SJCRH30 (cell line): ENCODE measurements at places on chromosomes 2 and 18.

DNA sequence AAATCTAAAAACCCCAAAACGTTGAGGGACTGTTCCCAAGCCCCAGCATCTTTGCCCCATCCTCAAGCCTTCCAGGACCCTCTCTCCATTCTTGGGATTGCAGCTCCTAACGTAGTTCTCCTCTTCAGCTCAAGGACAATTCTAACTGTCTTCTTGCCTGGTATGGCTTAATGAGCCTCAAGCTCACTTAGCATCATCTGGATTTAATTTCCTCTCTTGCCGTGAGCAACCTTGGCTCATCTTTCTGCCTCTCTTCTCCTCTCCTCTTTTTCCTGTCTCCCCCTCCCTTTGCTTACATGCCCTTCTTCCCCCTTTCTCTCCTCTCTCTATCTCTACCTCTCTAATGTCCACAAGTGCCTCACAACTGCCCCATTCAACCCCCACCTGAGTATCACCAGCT, 44.2 kb downstream of the TACR1 start:
- no peak for DNase-seq

DNA sequence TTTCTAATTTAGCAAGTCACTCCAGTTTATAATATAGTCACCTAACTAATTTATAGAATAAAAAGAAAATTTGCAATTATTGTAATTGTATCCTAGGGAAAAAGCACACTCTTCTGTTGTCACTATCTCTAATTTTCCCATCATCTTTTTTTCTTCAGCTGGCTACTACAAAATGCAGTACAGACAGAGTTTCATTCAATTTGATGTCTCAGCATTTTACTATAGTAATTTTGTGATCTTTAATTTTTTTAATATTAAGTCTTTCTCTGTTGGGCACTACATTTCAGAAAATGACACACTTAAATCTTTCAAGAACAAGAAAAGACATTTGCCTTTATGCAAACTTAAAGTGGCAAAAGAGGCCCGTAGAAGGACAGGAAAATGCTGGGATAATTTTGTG, 118.0 kb downstream of the LRRTM4 start:
- no peak for DNase-seq

- DNase-seq, result no peak
Observed at GRCh38 chr18:41513438-41513837, 441.6 kb upstream of the PIK3C3 start.

GRCh38 chr2:148917431-148917830, 42.4 kb downstream of the KIF5C start:
- no peak for DNase-seq

- peak; percentile 28 for DNase-seq
Observed at GRCh38 chr2:66084948-66085590, 349.9 kb upstream of the MEIS1 start.

- DNase-seq, result peak; percentile 72
Observed at GRCh38 chr2:27715318-27716210, 51.9 kb downstream of the SLC4A1AP start.

DNA sequence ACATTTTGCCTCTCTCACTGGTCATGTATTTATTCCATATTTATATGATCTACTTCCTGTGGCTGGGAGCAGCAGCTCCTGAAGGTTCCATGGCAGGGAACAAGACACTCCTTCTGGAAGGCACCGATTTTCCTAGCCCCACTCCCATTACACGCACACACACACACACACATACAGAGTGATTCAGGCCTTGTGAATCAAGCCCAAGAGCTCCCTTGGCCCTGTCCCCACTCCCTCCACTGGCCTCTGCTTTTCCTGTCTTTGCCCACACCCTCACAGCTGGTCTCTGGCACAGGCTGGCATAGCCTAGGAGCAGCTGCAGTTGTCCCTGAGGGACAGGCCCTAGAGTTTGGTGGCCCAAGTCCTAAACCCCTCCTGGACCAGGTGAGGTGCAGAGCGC, 201.7 kb downstream of the NAPG start:
- DNase-seq, result no peak

GRCh38 chr2:157269922-157270321, 12.4 kb downstream of the GALNT5 start:
- DNase-seq, result no peak

GRCh38 chr2:240170354-240170735, 29.9 kb upstream of the OTOS start:
- DNase-seq, result peak; percentile 85

DNA sequence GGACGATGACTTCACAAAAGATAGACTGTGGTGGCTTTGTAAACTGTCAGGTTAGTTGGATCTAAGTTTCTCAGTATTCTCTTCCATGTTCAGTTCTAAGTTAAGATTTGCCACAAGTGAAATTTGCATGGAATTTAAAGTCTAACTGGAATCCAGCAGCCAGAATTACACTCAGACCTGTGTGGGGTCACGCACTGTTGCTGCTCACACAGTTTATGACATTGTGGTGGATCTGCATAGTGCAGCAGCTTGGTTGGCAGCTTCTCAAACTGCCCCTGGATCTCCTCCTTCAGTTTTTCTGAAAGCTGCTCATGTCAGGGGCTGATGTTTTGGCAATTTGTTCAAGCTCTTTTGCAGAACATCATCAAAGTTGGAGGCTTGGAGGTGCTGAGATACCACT, 228.1 kb upstream of the KCNJ3 start:
- DNase-seq, result no peak

- no peak for DNase-seq
Observed at GRCh38 chr18:62347089-62347506, 22.0 kb downstream of the TNFRSF11A start.

GRCh38 chr2:99651930-99652670, 162.3 kb upstream of the REV1 start:
- no peak for DNase-seq

- DNase-seq, result no peak
Observed at GRCh38 chr2:198347349-198347748, 543.0 kb downstream of the PLCL1 start.

DNA sequence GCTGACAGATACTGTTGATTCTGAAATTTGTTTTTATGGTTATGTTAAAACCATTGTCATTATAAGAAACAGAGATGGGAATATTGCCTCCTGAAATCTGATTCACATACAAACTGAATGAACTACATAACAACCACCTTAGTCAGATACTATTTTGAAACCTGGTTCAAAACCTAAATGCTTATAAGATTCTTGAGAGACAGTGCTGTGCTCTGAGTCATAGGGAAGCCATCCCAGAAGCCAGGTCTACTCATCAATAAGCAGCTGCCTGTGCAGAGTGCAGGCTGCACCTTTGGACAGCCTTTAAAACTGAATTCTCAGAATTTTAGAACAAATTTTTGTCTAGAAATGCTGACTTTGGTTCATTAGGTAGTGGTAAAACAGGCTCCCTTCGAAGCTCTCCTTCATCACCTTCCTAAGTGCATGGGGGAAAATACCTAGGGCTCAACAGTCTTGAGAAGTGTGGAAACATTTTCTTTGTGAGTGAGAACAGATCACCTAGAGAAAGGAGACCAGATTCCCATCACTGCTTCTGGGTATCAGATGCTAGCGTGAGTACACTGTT, at the start of gene SERPINB7:
SERPINB7 (plus strand) TSS at position 253 of the 565 bp plus-strand sequence. CDS start 6,955 bp downstream, outside the sequence.
- no peak for DNase-seq

DNA sequence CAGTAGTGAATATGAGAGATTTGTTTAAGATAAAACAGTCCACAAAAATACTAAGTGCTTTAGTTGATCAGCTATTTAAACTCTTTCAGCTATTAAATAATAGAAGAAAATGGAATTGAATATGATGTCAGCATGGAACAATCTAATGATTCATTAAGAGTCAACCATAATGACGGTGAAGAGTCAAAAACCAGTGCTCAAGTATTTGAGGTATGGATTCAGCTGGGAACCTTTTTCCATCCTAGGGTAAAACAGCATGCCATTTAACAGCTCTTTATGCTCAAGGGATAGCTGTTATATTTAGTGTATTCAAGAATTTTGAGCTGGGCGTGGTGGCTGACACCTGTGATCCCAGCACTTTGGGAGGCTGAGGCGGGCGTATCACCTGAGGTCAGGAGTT, 29.7 kb downstream of the CARF start:
- DNase-seq, result no peak

GRCh38 chr18:36095936-36096519, 28.7 kb upstream of the RPRD1A start:
- DNase-seq, result peak; percentile 46

DNA sequence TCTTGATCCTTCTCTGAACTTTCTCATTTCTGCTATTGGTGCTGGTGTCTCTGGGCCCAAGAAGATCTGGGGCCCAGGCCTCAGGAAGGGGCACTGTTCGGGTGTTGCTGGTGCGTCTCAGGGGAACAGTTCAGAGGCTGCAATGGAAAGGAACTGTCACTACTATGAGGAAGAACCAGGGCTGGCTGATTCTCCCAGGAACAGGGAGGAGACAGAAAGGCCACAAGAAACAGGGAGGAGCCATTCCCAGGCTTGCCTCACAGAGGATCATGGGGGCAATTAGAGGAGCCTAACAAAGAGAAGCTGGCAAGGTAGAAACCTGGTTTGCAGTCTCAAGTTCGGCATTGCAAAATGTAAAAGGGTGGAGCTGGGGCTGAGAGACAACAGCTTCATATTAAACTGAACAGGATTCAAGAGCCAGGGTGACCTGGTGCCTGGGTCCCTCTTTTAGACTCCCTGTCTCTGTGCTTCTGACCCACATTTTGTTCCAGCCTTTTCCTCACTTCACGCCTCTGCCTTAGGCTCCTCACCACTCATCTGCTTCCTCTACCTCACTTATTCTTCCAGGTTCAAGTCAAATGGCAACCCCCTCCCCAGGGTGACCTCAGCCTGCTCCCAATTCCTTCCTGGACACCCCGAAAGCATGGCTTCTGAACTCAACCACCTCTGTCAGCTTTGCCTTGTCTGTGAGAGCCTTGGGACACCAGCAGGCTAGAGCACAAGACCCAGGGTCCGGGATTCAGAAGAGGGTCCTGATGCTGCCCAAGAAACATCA, 58.4 kb downstream of the GYPC start:
- no peak for DNase-seq

- DNase-seq, result no peak
Observed at GRCh38 chr2:218582076-218582475, 13.4 kb downstream of the CNOT9 start.

- no peak for DNase-seq
Observed at GRCh38 chr2:206958261-206958660, 18.9 kb downstream of the CPO start.

DNA sequence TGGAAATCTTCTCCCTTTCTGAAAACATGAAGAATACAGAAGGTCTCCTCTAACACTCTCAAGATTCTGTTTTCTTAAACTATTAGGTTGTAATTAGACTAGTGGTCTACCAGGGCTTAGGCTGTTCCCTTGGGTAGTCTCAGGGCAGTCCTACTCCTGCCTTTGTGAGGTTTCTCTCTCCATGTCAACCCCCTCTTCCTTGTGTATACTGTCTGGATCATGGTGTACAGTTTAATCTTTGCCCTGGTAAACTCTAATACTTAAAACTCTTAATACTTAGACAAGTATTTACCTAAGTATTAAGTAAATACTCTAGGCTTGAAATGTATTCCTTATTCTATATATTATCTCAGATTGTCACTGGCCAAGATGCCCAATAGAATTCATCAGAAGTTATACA, 480.3 kb upstream of the TNP1 start:
- DNase-seq, result no peak

DNA sequence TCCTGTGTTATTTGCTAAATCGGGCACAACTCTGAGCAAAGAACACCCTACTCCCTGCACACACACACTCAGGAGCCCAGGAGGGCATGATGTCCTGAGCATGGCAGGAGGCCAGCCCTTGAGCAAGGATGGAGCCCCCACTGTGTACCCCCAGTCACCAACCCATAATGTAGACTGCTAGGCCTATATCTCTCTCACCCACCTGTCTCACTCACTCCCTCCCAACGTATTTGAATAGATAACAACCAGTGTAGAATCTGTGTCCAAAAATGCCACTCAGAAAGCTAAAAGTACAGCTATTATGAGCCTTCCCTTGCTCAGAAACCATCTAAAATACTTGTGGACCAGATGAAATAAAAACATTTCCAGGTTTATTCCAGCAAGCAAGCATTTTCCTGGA, 29.3 kb downstream of the MERTK start:
- no peak for DNase-seq

DNA sequence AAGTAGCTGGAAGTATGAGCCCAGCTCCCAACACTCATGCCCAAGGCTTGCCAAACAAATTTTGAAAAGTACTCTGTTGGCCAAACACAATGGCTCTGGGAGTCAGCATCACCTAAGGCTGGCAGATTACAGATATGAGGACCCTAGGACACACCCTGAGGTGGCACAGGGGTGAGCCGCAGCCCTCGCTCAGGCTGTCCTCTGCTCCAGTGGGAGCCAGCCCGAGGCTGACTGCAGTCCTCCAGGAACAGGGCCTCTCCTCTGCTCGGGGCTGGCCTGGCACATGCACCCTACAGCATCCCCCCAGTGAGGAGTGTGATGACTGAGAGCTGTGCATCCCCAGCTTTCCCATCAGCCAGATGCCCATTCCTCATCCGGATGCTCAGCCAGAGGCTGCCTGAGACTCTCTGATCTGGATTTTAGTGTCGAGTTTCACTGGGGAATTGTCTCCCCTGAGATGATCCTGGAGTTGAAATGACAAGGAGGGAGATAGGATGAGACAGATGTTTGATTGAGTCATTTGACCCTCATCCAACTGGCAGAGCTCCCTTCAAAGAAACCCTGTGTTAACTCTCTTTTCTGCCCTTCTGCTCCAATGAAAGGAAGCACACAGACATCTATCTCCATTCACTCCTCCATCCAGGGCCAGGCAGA, 269.3 kb upstream of the NCKAP5 start:
- DNase-seq, result peak; percentile 72

- no peak for DNase-seq
Observed at GRCh38 chr2:81974216-81974615, 1669.7 kb upstream of the LRRTM1 start.

DNA sequence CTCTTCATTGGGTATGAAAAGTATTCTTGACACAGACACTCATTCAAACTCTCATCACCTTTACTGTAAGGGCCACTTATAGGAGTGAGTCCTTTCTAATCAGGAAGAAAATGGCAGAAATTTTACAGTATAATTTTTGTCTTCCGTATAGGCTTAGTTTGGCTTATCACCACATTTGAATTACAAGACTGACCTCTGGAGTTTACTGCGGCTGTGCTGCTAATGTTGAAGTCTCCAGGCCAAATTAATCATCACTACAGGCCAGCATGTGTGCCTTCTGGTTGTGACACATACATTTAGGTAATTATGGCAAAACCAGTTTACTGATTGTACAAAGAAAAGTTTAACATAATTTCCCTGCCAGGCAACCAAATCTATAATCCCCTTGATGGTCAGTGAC, 753.6 kb upstream of the GCFC2 start:
- DNase-seq, result no peak

- DNase-seq, result no peak
Observed at GRCh38 chr2:233532971-233533370, 33.6 kb downstream of the USP40 start.

GRCh38 chr2:10900216-10901109, 11.3 kb upstream of the KCNF1 start:
- DNase-seq, result peak; percentile 39
